ENCODE measurements at places on chromosomes 4 and X.

DNA sequence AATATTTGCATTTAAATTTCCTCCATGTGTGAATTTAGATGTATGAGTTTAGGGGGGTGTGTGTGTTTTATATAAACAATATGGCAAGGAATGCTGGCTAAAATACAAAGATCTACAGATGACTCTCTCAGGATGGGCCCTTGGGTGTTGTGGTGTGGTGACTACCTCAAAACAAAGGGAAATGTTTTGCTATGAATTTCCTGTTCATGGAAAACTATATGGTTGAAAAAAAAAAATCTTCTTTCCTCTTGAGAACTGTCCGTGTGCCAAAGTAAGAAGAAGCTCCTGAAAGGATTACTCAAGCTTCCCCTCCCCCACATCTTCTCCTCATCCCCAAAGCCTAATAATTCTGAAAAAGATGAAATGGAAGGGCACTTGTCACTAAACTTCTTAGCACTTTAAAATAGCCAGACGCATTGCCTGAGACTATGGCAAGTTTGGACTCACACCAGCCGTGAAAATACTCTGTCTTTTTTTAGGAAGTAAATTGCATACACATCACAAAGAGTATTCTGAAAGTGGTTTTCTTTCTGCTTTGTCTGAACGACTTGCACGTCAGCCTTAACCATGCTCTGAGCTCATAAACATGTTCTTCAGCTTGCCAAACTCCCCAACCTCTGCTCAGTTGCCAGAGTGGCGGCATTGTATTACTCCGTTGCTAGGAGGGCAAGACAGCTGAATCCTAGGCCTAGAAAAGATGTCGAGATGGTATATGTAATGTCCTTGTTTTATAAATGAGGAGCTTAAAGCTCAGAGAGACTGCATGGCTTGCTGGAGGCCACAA is 250.4 kb upstream of the JADE1 start:
- DNase-seq, result peak; percentile 47

DNA sequence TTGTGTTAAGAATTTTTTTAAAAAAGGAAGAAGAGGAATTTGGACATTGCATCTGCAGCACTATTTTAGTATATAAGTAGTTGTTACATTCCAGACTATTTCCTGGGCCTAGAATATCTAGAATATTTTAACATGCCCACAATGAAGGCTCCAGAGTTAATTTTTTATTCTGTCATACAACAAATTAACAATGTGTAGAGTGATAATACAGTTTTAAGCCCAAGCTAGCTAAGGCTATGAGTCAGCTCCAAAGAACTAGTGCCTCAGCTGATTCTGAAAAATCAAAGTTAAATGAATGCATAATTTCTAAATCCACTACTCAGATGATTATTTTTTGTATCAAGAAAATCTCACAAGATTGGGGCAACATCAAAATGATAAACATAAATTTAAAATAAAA is 231.4 kb downstream of the PRDM5 start:
- DNase-seq, result no peak

- DNase-seq, result no peak
Observed at GRCh38 chrX:40625294-40625693, 2.1 kb downstream of the MPC1L start.

GRCh38 chrX:45709381-45709780 is 508.7 kb upstream of the DIPK2B start:
- no peak for DNase-seq

GRCh38 chrX:106726485-106727437 is at the start of gene RNF128:
Gene RNF128 (plus strand): TSS chrX:106726701. CDS start chrX:106726914, 213 bp downstream.
- DNase-seq, result peak; percentile 55

GRCh38 chrX:19774905-19775304 is 112.5 kb downstream of the SH3KBP1 start:
- DNase-seq, result no peak

DNA sequence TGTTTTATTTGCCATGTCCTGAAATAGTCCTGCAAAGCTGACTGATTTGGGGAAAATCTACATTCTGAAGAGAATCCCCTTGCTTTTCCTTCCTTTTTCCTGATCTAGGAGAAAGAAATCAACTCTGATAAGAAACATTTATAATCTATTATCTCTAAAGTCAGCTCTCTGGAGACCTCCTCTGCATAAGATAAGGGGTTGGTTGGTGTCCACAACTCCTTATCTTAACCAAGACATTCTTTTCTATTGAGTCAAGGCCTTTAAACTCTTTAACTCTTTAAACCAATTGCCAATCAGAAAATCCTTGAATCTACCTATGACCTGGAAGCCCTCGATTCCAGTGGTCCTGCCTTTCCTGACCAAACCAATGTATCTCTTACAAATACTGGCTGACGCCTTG is 373.6 kb upstream of the RASGEF1B start:
- no peak for DNase-seq

DNA sequence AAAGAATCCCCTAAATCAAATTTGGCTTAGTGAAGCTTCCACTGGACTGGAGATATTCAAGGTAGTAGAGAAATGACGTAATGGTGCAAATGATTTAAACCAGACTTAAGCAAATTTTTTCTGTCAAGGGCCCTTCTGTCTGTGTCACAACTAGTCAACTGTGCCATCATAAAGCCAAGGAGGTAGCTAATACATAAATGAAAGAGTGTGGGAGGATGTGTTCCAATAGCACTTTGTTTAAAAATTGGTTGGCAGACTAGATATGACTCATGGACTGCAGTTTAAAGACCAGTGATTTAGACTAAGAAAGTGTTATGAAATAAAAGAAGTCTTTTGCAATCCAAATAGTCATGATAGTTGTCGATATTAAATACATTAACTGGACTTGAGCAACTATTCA is 24.3 kb upstream of the TEX13C start:
- no peak for DNase-seq

DNA sequence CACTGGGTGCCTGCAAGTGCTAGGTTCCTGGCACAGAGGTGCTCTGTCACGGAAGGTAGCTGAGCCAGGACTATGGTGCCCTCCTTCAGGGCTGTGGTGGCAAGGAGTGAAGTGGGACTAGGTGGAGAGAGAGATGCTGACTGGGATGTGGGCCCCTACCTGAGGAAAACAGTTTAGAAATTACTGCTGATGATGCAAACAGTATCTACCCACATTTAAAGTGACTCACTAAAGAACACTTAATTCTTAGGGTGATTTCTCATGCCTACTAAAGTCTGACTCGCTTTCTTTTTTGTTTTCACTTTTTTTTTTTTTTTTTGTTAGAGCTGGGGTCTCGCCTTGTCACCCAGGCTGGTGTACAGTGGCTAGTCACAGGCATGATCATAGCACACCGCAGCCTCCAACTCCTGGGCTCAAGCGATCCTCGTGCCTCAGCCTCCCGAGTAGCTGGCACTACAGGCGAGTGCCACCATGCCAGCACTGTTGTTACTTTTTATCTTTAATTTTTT is 3.1 kb downstream of the ZNF185 start:
- DNase-seq, result no peak

GRCh38 chrX:22037225-22037624 is 5.1 kb downstream of the PHEX start:
- DNase-seq, result no peak

GRCh38 chrX:7233580-7234406 is 85.8 kb upstream of the PUDP start:
- no peak for DNase-seq

GRCh38 chr4:87857789-87858188 is 25.0 kb downstream of the MEPE start:
- no peak for DNase-seq

DNA sequence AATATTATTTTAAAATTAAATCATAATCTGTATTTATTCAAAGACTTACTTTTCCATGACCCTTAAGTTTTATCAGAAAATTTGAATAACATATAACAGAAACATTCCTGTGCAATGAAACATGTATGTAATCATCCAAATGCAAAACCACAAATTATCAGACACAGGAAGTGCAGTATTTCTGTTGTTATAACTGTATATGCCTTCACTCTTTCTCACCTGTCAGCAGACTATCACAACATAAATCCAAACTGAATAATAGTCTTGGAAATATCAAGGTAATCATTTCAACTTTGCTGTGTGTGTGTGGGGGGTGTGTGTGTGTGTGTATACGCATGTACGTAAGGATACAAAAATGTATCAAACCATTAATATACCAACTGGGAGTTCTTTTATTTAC is 285.9 kb downstream of the SLC7A11 start:
- no peak for DNase-seq

DNA sequence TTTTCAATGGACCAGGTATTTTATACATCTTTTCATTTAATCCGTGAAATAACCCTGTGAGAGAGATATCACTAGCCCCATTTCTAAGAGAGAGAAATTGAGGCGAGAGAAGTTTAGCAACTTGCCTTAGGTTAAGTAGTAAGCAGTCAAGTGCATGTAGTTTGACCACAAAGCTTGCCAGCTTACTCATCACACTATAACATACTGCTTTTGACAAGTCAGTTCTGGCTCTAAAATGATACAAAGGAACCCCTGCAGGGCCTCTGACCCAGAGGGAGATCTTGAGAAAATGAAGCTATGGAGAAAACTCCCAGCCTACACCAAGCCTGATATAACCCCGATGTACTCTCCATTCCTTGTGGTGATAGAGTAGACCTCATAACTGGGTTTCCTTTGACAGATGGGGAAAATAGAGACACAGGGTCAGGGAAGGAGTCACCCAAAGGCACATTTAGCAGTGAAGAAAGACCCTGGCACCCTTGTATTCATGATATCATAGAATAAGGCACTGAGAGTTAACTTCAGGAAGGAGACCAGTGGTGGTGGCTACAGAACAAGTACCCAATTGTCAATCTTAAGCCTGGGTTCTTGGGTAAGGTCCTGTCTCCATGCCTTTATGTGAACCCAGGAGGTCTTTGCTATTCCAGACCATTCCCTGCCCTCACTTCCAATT is 60.2 kb upstream of the MSN start:
- DNase-seq, result no peak

DNA sequence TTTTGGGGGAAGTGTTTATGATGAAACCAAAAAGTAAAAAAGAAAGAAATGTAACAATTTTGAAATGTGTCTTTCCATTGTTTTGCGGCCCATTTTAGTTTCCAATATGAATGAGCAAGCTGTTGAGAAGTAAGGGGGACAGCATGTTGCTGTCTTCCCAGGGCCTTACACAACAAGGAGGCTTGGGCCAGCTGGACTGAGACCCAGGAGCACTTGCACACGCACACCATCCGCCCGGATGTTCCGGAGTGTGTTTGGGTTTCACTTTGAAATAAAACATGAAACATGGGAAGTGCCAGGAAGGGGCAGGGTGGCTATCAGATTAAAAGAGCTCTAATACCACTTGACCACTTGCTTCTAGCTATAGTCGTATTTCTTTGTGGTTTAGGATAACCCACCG is 144.4 kb downstream of the NHS start:
- peak; percentile 63 for DNase-seq

- DNase-seq, result no peak
Observed at GRCh38 chr4:113675731-113676697, 85.5 kb downstream of the CAMK2D start.

DNA sequence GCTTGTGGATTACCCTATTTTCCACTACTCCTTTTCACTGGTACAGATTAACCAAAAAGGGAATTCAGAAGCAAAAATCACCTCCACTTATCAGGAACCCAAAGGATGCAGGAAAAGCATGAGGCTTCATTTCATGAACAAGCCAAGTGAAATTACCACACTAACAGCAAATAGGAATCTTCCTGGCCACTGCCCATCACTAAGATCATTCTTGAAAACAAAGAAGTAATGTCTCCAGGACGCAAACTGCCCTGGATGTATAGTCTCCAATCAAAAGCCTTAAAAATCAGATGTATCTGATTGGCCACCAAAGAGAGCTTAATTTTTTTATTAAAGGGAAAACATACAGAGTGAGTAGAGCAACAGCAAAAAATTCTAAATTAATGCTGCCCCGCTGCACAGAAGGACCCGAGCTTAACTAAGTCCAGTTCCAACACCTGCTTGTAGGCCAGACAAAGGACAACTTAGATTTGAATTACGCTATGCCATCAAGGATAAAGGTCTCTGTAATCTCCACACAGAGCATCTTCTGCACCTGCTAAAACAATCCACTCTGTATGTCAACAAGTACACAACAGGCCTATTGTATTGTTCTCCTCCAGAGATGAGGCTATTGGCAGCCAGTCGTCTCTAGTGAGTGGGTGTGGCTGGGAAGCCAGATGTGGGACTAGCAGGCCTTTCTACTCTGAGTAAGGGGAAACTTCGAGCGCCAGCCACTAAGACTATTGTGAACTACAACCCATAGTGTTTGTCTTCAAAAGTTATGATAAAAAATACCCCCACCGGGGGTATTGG is 12.4 kb downstream of the ZDHHC9 start:
- peak; percentile 9 for DNase-seq

DNA sequence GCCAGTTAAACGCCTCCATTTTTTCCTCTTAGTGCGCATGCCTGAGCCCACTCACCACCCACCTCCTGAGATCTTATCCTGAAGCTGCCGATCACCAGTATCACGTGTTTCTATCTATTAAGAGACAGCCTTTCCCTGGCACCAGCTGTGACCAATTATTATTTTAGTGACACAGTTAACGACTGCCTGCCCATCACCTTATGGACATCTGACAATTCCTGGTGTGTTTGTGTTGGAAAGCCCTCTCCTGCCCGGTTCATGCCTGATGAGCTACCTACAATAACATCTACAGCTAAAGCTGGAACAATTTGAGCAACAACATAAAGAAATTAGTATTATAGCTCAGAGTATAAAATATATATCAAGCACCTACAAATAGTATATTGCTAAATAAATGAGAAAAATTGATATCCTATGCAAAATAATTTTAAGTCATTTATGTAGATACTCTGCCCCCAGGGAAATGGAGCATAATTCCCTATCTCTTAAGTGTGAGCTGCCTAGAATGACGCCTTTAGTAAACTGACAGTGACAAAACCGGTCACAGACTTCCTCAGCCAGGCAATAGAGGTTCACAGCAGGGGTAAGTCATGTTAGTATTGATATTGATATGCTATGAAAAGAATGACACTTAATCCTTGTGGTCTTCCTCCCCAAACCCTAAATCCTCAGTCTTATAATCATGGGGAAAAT is 862.2 kb downstream of the TRAM1L1 start:
- DNase-seq, result no peak

DNA sequence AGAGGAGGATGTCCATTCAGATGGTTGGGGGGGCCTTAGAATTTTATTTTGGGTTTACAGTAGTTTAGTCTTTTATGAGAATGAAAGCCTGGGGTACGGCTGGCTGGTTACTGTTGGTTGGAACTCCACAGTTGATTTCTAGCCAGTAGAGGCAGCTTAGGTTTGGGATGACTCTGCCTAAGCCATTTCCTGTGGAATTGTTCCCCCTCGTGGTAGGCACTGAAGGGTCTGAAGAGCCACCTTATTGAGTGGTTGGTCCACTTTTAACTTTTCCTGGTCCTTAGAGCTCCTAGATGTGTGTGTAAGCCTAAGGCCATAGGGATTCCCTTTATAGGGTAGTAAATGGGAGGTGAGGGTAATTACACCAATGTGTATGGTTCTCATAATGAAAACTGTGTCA is 19.7 kb downstream of the SPIN3 start:
- peak; percentile 26 for DNase-seq

- DNase-seq, result peak; percentile 20
Observed at GRCh38 chrX:3712051-3712869, 1.2 kb downstream of the PRKX start.

DNA sequence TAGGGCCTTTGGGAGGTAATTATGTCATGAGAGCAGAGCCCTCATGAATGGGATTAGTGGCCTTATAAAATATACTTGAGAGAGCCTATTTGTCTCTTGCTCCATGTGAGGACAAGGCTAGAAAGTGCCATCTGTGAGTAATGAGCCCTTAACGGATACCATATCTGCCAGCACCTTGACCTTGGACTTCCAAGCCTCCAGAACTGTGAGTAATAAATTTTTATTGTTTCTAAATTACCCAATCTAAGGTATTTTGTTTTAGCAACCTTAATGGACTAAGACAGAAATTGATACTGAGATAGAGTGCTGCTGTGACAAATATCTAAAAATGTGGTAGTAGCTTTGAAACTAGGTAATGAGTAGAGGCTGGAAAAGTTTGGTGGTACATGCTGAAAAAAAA is 285.0 kb upstream of the DIPK2B start:
- no peak for DNase-seq
